ENCODE measurements at places on chromosomes 4 and X.
A peak's percentile ranks its signal among the peaks of the same experiment; 100 is the strongest.

DNA sequence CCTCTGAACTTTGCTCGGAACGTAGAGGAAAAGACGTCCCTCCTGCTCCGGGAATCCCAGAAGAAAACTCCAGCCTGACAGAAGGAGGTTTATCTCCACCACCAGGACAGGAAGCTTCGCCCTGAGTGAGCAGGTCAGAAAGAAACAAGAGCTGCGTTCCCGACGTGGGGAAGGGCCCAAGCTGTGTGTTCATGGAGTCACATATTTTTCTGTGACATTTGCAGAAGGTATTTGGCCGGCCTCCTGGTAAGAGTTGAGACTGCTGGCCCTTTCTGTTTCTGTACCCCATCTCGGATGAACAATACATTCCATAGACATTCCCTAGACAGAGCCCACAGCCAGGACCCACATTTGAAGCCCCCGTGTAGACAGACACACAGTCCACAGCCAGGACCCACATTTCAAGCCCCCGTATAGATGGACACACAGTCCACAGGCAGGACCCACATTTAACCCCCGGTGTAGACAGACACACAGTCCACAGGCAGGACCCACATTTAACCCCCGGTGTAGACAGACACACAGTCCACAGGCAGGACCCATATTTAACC, 230.8 kb downstream of the SHOX start:
- no peak for DNase-seq

DNA sequence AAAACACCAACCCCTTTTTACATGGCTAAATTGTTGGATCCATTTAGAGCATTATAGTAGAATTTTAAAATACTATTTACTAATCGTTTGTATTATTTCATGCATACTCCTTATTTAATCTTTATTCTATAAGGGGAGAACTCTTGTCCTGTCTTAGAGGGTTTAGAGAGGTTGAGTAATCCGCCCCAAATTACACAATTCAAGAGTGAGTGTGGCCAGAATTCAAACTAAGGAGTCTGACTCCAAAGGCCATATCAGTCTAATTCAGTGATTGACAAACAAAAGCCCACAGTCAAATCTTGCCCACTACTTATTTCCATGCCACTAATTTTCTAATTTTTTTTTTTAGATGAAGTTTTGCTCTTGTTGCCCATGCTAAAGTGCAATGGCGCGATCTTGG, 33.7 kb upstream of the NEIL3 start:
- no peak for DNase-seq

- no peak for DNase-seq
Observed at GRCh38 chrX:121863976-121864375, 816.6 kb downstream of the GLUD2 start.

GRCh38 chrX:71181558-71181909, 36.9 kb downstream of the NLGN3 start:
- peak; percentile 2 for DNase-seq

DNA sequence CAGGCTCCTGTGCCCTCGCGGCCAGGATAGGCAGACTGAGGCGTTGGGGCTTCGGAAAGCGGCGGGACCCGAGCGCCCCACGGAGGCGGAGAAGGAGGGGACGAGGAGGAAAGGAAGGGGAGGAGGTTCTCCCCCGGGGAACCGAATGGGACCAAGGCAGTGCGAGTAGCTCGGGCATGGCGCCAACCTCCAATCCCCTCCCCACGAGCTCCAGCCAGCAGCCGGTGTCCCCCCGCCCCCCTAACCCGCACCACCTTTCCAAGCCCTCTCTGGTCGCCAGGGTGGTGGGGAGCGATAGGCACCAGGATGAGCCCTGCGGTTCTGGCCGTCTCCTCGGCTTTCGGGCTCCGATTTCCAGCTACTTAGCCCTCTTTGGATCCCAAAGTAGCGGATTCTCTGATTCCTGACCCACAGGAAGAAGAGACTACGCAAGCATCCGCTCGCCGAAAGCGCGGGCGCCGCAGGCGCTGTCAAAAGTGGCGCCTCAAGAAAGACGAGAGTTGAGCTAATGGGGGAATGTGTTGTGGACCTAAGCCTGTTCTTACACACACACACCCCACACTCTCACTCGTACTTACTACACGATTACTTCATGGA, 15.2 kb upstream of the ZIC3 start:
- no peak for DNase-seq

DNA sequence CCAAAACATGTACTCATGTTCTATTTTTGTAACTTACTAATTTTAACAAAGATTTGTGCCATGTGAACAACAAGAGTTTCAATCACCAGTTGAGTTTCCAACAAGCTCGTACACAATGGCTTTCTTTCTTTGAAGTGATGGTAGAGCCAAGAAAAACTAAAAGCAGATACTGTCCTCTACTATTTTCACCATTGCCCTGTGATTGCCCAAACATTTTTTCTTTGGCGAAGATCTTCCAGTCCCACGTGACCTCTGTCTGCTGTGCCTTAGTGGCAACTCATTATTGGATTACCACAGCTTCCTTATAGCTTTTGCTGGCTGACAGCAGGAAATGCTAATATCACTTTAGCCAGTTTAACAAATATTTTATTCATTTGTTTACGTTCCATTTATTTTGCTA, 1147.1 kb downstream of the STIM2 start:
- DNase-seq, result no peak

DNA sequence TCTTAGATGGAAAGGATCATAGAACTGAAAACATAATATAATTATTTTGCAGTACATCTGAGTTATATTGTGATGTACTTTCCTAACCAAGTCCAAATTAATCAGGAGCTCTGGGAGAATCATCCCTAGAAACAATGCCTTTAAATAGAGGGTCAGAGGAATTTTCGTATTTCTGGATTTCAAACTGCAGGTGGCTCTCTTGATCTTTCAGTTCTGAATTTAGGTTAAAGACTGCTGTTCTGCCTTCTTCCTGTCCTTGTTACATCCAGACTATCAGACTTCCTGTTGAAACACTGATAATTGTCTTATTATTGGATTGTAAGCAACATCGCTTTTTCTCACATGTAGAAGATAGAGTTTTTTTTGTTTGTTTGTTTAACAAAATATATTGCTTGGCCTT, 142.7 kb downstream of the RPA4 start:
- no peak for DNase-seq

- DNase-seq, result no peak
Observed at GRCh38 chrX:57918750-57919436, 8.6 kb upstream of the ZXDA start.

DNA sequence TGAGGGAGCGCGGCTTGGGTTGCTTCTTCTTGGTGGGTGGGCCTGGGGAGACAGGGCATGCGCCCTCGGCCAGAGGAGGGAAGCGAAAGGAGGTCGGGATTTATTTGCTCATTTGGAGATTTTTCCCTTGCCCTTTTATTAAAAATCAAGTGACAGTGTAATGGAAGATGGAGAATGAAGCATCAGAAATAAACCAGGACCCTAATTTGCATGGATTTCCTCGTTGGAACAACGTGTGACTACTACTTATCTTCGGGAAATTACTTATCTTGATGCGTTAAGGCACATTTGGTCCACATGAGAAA, 709 bp upstream of the CLOCK start:
- DNase-seq, result no peak

Data from activated CD8-positive, alpha-beta memory T cell treated with anti-CD3 and anti-CD28 coated beads for 1 hour (primary cell).